ENCODE measurements at places on chromosomes 4 and X.

GRCh38 chr4:62118558-62118957 is 918.4 kb downstream of the ADGRL3 start:
- DNase-seq, result no peak

DNA sequence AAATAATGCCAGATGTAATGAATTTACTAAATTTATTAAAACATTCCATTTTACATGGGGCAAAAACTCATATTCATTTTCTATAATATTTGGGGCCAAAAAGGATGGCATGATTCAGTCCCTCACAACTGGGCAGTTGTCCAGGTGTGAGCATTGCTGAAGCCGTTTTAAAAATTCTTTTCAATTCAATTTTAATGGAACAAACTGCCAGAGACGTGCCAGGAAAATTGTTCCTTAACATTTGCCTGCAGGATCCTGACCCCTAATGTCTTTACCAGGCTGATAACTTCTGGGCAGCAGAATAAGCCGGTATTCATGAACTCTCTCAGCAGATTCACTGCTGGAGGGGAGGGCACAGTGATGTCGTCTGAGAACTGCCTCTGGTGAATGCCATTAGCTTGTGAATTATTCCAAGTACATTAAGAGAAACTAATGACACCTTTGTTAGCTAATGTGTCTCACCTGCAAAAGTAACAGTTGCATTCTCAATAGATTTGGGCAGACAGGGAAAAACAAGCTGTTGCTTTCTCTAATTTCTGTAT is 1445.1 kb upstream of the TENM3 start:
- no peak for DNase-seq

- DNase-seq, result no peak
Measured at GRCh38 chr4:138225477-138225876, 16.7 kb downstream of the SLC7A11 start.

- no peak for DNase-seq
Measured at GRCh38 chrX:108323751-108324150, 114.5 kb downstream of the COL4A6 start.

DNA sequence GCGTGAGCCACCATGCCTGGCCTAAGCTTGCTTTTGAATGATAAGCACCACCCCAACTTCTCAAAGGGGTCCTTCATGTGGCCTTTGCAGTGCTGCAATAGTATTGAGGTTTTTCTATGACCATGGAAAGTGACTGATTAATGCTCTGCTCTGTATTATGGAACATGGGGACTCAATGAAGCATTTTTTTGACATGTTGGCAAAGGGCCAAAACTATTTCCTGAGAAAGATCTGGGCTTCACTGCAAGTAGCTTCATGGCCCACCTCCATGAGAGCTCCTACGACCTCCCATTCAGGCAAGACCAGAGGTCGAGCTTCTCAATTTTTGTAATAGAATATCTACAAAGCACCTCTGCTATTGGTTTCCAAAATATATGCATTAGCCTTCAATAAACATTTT is 16.7 kb upstream of the SEPTIN6 start:
- DNase-seq, result no peak

DNA sequence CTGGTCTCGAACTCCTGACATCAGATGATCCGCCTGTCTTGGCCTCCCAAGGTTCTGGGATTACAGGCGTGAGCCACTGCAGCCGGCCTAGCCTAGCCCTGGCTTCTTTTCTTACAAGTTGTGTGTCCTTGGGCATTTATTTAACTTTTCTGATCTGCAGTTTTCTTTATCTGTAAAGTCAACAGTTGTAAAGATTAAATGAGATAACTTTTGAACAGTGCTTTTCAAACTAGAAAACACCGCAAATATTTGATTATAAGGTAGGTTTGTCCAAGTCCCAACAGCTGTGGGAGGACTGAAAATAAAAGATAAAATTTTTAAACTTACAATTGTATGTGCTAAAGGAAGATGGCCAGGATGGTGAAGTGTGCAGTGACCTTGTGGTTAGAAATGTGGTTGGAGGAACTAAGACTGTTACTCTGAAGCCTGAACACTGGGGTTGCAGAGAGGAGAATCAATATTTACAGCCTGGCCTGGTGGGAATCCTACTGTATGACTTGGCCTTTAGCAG is 44.8 kb downstream of the GSX2 start:
- DNase-seq, result no peak

DNA sequence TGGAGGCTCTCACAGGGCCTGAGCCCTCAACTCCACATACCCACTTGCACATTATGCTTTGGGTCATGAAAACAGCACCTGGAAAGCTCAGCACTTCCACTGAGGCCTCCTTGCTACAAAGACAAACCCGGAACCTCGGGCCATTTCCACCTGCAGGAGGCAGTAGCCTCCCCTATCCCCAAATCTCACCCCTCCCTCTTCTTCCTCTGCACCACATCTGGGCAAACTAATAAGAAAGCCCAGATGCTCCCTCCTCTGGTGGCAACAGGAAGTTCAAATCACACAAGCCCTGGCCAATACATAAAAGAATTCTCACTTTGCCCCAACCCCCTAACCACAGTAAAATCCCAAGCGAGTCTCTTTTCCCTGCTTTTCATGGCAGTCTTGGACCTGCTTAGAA is 136.4 kb downstream of the MAPK10 start:
- no peak for DNase-seq

GRCh38 chr4:140607852-140608251 is 39.1 kb upstream of the UCP1 start:
- DNase-seq, result no peak

GRCh38 chr4:186904101-186904500 is 180.4 kb upstream of the FAT1 start:
- DNase-seq, result no peak

GRCh38 chrX:133921764-133922389 is 63.5 kb downstream of the GPC3 start:
- DNase-seq, result no peak

DNA sequence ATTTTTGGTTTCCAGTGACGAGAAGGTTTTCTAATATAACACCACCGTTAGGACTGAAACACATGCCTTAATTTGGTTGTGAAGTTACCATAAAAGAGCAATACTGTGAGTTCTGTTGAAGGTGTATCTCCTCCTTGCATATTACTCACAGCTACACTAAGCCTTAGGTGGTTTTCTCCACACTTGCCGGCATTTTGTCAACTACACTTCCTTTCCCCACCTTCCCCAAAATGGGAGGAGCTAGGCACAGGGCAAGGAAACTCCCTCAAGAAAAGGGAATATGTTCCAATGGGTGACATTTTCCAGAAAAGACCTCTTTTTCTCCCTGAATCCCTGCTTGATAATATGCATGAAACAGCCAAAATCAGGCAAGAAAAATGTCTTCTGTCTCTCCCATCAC is 44.8 kb downstream of the RELL1 start:
- DNase-seq, result no peak

- DNase-seq, result no peak
Measured at GRCh38 chr4:190020790-190021717, 6.0 kb downstream of the FRG2 start.

- no peak for DNase-seq
Measured at GRCh38 chr4:153494562-153494961, 28.4 kb downstream of the TMEM131L start.

DNA sequence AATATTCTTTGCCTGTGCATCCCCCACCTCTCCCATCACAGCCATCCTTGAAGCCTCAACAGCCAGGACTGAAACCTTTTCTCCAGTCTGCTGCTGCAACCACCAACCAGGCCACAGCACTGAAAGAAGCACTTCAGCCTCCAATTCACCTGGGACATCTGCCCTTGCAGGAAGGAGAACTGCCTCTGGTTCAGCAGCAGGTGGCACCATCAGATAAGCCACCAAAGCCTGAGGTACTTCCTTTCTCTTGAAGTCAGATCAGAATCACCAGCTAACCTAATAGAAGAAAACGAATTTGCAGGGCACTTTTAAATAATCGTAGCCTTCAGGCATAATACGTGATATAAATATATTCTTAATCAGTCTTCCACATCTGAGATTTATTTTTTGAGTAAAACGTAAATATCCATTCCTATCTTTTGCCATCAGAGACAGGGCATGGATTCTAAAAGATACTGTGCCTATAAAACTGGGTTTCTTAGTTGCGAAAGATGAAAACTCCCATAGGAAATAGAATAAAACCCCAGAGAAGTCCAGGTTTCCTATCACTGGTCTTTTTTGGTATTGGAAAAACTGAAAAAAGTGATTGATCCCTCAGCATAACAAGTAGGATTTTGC is 9.5 kb downstream of the AMBN start:
- DNase-seq, result peak; percentile 21

DNA sequence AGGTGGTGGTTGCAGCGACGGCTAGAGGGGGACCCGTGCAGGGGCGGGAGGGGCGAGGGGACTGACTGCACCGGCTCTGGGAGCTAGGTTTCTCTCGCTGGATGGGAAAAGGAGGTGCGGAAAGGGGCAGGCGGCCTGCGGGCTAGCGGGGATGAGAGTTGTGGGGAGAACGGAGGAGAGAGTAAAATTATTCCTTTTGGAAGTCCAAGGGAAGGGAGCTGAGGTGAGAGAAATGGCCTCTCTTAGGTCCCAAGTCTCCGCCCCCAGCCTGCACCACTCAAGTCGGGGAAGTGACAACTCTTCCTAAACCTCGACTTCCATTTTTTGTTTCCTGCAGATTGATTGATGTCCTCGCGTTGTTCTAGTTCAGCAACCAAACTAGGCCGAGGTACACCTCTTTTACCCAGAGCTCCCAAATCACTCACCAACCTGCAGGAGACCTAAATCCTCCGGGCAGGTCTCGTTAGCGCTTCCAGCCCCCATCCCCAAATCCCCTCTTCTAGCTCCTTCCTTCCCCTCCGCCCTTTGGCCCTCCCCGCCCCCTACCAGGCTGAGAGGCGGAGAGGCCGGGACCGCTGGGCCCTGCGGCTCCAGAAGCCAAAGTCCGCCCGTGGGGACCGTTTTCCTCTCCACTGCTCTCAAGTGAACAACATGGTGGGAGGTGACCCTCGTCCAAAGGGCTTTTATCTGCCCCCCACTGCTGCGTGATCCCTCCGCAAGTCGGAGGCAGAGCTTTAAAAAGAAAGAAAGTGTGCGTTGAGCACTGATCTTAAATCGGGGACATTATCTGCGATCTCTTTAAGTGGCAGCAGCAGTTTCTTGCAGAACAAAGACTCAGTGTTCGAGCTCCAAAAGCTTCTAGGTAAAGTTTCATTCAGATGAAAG is 7.3 kb downstream of the PITX2 start:
- no peak for DNase-seq

GRCh38 chr4:70997036-70997435 is 3.6 kb downstream of the DCK start:
- no peak for DNase-seq

GRCh38 chr4:143514497-143514896 is 995 bp downstream of the SMARCA5 start:
- no peak for DNase-seq

- no peak for DNase-seq
Measured at GRCh38 chr4:91267543-91267942, 1036.2 kb upstream of the GRID2 start.

- DNase-seq, result no peak
Measured at GRCh38 chr4:92172203-92172602, 131.6 kb upstream of the GRID2 start.

DNA sequence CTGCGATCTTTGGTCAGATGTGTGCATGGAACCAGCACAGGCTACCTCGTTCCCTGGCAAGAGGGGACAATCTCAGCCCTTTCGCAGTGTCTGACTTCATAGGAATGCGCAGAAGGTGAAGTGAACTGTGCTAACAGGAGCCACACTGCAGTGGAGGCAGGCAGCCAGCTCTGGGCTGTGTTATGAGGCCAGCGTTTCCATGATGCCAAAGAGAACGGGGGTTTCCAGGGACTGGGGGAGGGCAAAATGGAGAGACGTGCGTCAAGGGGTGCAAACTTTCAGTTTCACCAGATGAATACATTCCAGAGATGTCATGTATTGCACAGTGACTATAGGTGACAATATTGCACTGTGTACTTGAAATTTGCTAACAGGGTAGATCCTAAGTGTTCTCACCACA is 30.4 kb downstream of the CLDN34 start:
- peak; percentile 17 for DNase-seq

- no peak for DNase-seq
Measured at GRCh38 chr4:25437926-25438325, 60.9 kb downstream of the ANAPC4 start.

GRCh38 chr4:107709916-107710315 is 10.1 kb downstream of the PAPSS1 start:
- no peak for DNase-seq

DNA sequence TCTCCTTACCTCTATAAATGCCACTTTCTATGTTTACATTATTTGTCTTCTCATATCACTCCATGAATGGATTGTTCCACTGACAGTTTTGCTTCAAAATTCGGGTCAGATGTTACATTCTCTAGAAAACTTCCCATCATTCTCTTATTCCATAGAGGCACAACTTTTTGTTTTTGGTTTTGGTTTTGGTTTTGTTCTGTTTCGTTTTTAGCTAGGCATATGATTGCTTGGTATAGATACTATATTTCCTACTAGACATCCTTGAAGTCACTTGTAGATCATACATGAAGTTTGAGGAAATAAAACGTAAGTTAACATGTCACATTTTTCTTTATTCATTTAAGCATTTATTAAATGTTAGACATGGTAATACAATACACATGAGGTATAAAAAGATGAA is 961.0 kb downstream of the PCDH18 start:
- no peak for DNase-seq

DNA sequence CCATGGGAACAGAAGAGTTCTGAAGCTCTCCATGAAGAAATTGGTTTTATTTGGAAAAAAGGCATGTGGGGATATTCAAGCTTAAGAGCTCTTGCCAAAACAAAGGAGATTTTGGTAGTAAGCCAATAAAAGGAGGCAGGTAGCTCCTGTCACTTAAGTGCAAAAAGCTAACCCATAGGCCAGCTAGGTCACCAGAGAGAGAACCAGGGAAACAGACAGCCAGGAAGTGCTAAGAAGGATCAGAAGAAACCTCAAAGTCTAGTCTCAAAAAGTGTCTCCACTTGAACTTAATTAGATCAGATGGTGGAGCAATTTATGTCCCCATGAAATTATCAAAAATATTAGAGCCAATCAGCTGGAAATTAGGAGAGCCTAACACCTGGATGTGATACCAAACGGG is 49.2 kb downstream of the CD40LG start:
- no peak for DNase-seq

- no peak for DNase-seq
Measured at GRCh38 chr4:32022071-32022470, 1301.9 kb downstream of the PCDH7 start.

- DNase-seq, result no peak
Measured at GRCh38 chrX:70013466-70014381, 36.0 kb downstream of the AWAT2 start.

DNA sequence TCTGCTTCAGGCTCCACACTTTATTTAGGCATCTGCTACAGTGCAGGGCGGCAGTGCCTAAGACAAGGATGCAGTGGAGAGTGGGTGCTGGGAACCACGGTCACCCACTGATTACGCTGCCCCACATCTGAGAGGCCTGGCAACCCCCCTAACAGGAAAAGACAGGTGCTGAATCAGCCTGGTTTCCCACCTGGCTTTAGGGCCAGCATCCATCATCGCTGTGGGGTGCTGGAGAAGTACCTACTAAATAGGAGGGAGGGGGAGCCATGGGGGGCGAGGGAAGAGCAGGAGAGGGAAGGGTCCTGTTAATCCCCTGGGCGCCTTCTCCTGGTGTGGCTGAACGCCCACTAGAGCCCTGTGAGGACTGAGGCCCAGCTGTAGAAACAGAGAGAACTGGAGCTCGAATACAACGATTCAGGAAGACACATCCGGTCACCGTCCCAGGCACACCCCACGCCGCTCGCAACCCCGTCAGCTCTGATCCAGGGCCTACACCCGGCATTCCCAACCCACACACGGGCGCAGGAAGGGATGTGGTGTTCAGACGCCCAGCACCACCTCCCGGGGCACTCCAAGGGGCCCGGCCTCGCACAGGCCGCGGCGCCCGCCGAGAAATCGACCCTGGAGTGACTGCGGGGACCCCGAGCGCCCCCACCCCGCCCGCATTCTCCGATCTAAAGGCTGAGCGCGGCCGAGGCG is 554 bp downstream of the DCTD start:
- peak; percentile 5 for DNase-seq

Data from stimulated activated CD4-positive, alpha-beta T cell treated with anti-CD3 and anti-CD28 coated beads, Interleukin-1b, Interleukin-23, amount 100 ng/mL, for 1 hour (primary cell).